ENCODE measurements at places on chromosomes 1 and 21. TPM values are rescaled to one million over a fixed set of nuclear protein-coding genes. Genes with fewer than 3 reads are reported as not detected.

PTAFR gene
- total RNA-seq: 0.20 TPM

GRCh38 chr1:195701149-195701548, 907.1 kb downstream of the KCNT2 start:
- no peaks in the 10 kb centered on the region for H3K4me1 ChIP-seq
- no peak for DNase-seq
- H3K4me3 ChIP-seq: no peak overlapping the region
- H3K27ac ChIP-seq: no peak overlapping the region
- H3K36me3 ChIP-seq: no peaks in the 10 kb centered on the region

DNA sequence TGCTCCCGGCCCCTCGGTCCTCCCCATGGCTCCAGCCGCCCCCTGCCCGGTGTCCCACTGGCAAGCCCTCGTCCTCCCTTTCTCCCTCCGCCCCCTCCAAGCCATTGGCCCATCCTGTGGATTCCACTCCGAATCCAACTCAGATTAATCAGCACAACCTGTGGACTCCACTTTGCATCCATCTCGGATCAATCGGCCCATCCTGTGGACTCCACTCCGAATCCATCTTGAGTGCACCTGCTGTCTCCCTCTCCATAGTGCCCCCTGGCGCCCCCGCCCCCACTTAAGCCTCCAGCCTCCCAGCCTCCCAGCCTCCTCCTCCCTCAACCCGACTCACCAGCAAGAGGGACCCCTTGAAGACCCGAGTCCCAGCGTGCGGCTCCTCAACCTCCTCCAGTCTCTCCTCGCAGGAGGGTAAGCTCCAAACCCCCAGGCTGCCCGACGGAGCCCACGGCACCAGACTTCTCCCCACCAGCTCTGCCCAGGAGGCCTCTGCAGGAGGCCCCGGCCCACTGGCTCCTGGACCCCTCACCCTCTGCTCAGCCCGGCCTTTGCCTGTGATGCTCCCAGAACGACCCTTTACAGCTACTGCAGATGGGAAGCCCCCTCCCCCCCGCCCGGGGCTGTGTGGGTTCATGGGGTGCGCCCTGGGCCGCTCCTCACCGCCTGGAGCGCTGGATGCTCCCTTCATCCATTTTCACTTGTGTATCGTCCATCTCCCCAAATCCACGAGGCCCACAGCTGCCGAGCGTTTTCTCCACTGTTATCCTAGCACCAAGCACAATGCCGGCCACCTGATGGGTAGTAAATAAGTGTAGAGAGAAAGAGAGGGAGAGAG, 40.6 kb upstream of the TSPEAR start:
- H3K27me3 ChIP-seq: peaks cover 3% of the 10 kb centered on the region
- H3K4me1 ChIP-seq: no peaks in the 10 kb centered on the region
- H3K27ac ChIP-seq: no peak overlapping the region
- no peak overlapping the region for H3K4me3 ChIP-seq
- H3K36me3 ChIP-seq: no peaks in the 10 kb centered on the region

SLC2A1 gene
- 98.0 TPM for total RNA-seq

DNA sequence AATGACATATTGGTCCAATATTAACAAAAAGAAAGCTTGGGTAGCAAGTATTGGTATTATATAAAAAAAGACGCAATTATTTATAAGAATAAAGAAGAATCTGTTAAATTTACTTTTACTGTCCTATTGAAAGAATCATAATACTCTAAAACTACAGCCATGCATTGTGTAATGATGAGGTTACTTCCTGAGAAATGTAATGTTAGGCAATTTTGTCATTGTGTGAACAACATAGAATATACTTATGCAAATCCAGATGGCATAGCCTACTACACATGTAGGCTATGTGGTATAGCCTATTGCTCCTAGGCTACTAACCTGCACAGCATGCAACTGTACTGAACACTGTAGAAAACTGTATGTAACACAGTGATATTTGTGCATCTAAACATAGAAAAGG, 121.2 kb upstream of the PTGFR start:
- DNase-seq: no peak
- peaks cover 2% of the 10 kb centered on the region for H3K27me3 ChIP-seq
- no peaks in the 10 kb centered on the region for H3K36me3 ChIP-seq
- no peak overlapping the region for H3K27ac ChIP-seq
- H3K4me3 ChIP-seq: no peak overlapping the region

RPL5 gene
- 721 TPM for total RNA-seq

DNA sequence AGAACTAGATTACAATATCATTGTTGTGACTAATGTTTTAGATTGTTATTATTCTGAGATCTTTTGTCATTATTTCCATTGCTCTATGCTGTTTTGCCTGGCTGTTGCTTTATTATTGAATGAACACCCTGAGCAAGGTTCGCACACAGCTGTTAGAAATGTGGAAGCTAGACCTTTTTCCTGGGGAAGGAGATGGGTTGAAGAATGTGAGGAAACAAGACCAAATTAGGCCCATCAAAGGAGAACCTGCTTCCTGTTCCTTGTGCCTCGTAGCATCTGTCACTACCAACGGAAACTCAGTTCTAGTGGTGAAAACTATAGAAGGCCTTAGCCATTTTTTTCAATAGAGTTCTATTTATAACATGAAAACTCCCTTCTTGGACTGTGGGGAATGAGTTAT, 68.7 kb downstream of the RGL1 start:
- H3K4me1 ChIP-seq: peaks cover 15% of the 10 kb centered on the region
- peak overlapping the region; percentile 46 for H3K27ac ChIP-seq
- H3K27me3 ChIP-seq: no peaks in the 10 kb centered on the region
- no peak for DNase-seq
- no peak overlapping the region for H3K4me3 ChIP-seq
- H3K36me3 ChIP-seq: peaks cover 5% of the 10 kb centered on the region

FAM78B gene
- 0.35 TPM for total RNA-seq

DNA sequence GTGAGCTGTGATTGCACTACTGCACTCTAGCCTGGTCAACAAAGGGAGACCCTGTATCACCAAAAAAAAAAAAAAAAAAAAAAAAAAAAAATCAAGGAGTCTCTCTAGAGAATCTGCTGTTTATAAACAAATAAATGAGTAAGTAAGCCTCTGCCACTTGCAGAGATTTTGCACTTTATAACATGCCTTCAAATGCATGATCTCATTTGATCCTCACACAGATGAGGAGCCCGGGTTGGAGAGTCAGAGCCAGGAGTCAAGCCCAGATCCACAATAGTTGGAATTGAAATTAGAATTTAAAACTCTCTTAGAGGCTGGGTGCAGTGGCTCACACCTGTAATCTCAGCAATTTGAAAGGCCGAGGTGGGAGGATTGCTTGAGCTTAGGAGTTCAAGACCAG, 4.0 kb downstream of the PRELP start:
- H3K27ac ChIP-seq: no peak overlapping the region
- no peaks in the 10 kb centered on the region for H3K36me3 ChIP-seq
- DNase-seq: no peak
- H3K27me3 ChIP-seq: peaks cover 6% of the 10 kb centered on the region

- no peaks in the 10 kb centered on the region for H3K4me1 ChIP-seq
- H3K27ac ChIP-seq: no peak overlapping the region
- DNase-seq: no peak
- H3K27me3 ChIP-seq: no peaks in the 10 kb centered on the region
- peaks cover 9% of the 10 kb centered on the region for H3K36me3 ChIP-seq
Observed at GRCh38 chr1:246537441-246537840, 28.6 kb downstream of the TFB2M start.

Data from activated CD4-positive, alpha-beta T cell treated with anti-CD3 and anti-CD28 coated beads, Interleukin-2, amount 10 ng/mL, durations not matched to agents 7 days and 5 days (primary cell).